ENCODE measurements at places on chromosomes 4 and X.

DNA sequence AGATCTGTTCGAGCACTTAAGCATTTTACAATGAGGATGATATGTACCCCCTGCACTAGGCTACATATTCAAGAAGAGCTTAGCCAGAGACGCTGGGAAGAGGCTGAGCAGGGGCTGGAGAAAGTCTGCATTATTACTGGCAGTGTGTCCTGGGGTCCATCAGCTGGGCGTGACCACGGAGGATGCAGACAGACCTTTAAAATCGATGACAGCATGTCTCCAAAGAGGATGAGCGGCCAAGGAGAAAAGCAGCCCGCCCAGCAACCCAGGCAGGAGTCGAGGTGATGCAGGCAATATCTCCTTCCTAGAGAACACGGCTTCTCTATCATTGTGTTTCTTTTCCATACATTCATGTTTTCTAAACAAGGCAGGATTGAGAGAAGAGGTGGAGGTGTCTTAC, 300.7 kb downstream of the USP46 start:
- no peak for DNase-seq

GRCh38 chr4:113935190-113935589, 44.3 kb downstream of the ARSJ start:
- no peak for DNase-seq

DNA sequence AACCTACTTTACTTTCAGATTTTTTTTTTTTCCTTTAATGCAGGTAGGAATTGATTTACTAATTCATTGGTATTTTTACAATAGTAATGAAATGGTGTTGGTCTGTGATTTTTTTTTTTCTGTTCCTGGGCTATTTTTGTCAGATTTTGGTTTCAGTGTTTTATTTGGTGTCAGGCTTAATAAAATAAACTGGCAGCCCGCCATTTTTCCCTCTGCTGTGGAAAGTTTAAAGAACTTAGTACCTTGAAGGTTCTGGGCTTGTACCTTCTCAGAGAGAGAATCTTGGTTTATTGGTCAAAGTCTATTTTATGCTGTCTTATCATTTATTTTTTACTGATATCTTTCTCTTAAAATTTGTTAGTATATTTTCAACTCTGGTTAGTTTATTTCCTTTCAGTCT, 64.0 kb upstream of the RHOH start:
- no peak for DNase-seq

- DNase-seq, result no peak
These were observed at the start of gene CLNK for GRCh38 chr4:10684631-10685030. Gene CLNK, minus strand, starts transcription at chr4:10684768. Its CDS starts 16,899 bp downstream, at chr4:10667869.

- DNase-seq, result no peak
These were observed 34.8 kb downstream of the SH3TC1 start for GRCh38 chr4:8233672-8234484.

DNA sequence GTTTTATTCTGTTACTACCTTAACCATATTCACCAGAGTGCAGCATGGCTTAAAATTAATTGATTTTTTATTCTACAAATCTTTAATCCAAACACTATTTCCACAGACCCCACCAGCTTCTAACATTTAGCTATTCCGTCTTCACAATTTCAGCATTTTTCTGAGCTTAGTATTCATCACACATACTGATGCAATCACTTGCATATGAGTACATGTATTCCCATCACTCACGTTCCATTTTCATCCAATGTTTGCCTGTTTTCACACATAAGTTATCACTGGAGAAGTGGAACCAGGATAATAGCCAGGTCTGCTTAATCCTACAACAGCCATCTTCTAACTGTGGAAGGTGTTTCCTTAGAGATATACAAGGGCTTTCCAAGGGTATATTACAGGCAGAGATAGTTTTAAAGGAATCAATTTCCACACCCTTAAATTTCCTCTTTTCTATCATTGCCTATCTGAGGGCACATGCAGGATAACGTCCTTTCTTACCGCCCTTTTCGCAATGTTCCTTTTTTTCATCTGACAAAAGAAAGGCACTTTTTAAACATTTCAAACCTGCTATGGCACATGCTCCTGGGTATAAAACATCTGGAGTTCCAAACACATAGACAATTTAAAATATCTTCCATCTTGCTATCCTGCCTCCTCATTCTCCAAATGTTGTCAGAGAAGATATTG, 115.8 kb downstream of the CORIN start:
- DNase-seq, result no peak

- DNase-seq, result no peak
These were observed 823.0 kb downstream of the FAT4 start for GRCh38 chr4:126137782-126138170.

GRCh38 chrX:2370456-2370855, 130.3 kb downstream of the DHRSX start:
- DNase-seq, result no peak

GRCh38 chr4:97330917-97331316, 812.4 kb downstream of the STPG2 start:
- no peak for DNase-seq

DNA sequence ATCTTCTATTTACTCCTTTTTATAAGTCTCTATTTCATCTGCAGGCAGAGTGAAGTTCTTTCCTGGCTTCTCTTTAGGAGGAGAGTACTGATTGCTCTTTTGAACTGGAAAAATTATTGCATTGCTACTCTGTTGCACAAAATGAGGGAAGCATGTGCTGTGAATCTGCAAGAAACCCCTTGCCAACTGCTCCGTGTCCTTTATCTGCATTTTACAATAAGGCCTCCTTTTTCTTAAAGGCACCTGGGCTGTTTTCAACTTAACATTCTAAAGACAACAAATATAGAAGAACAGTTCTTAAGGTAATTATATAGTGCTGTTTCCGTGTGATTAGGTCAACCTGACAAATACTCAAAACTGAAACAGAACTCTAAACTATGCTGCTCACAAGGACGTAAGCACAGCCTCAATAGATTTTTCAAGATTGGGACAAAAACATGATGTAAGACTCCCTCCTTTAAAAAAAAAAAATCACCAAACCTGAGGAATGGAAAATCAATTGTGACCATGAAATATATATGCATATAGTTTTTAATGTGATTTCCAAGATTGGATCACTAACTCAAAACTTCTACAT, 716.6 kb upstream of the INTU start:
- DNase-seq, result no peak

- DNase-seq, result no peak
These were observed 64.8 kb downstream of the QDPR start for GRCh38 chr4:17447056-17447455.

- DNase-seq, result no peak
These were observed 142.5 kb downstream of the RASL11B start for GRCh38 chr4:53004497-53005148.

DNA sequence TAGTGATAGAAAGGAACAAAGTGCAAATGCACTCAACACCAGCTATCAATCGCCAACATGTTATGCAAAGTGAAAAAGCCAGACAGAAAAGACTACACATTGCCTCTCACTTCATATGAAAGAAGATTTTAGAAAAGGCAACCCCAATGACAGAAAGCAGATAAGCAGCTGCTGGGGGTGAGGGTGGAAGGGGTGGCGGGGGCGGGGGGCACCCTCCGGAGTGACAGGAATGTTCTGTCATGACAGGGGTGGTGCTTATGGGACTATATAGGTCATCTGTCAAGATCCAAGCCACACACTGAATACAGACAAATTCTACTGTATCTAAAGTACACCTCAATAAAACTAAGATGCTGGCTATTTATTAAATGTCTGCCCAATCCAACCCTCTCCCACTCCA, 10.7 kb downstream of the WDR1 start:
- no peak for DNase-seq

DNA sequence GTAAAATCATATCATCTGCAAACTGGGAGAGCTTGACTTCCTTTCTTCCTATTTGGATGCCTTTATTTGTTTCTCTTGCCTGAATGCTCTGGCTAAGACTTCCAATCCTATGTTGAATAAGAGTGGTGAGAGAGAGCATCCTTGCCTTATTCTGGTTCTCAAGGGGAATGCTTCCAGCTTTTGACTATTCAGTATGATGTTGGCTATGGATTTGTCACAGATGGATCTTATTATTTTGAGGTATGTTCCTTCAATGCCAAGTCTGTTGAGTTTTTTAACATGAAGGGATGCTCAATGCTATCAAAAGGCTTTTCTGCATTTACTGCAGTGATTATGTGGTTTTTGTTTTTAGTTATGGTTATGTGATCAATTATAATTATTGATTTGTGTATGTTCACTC, 2144.6 kb upstream of the TENM3 start:
- no peak for DNase-seq

- DNase-seq, result no peak
These were observed 129.6 kb downstream of the ZNF330 start for GRCh38 chr4:141350122-141350905.

GRCh38 chr4:48343035-48343434, 1.7 kb downstream of the SLAIN2 start:
- no peak for DNase-seq

DNA sequence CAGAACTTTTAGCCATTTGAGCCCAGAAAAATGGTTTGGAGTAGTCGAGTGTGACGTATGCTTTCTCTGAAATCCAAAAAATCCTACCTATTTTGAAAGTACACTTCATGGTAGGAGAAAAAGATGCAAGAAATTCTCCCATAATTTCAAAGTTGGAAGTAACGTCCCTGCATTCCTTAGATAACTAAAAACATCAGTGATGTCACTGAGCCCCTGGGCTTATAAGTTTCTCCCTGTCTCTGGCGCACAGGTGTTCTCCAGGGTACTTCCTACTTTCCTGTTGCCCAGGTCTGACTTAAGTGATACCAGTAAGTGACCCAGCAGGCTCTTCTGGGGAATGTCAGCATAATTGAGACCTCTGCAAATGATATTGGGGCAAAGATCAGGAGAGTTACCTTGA, 90.5 kb upstream of the WDR1 start:
- DNase-seq, result no peak
